ENCODE measurements at places on chromosomes 13 and 19. TPM values are rescaled to one million over a fixed set of nuclear protein-coding genes. Genes with fewer than 3 reads are reported as not detected.

C19orf73 gene
- 0.48 TPM for total RNA-seq

FAM216B gene
- total RNA-seq: not detected

FUT1 gene
- 6.5 TPM for total RNA-seq

ATXN8OS gene
- total RNA-seq: not detected

IZUMO2 gene
- total RNA-seq: not detected

MAP1S gene
- 54.5 TPM for total RNA-seq

TMEM150B gene
- not detected for total RNA-seq

ZNF543 gene
- total RNA-seq: 10.1 TPM

PINLYP gene
- total RNA-seq: 0.98 TPM

CALM3 gene
- total RNA-seq: 271 TPM

ZNF536 gene
- total RNA-seq: not detected

MCEMP1 gene
- total RNA-seq: not detected

C3 gene
- total RNA-seq: 0.57 TPM

ZNF738 gene
- 7.5 TPM for total RNA-seq

LRRC63 gene
- total RNA-seq: 0.10 TPM

EFNB2 gene
- total RNA-seq: 121 TPM

HRC gene
- total RNA-seq: not detected

SLC46A3 gene
- total RNA-seq: 3.3 TPM

QPCTL gene
- total RNA-seq: 20.8 TPM

SIGLEC8 gene
- not detected for total RNA-seq

IRGC gene
- not detected for total RNA-seq

RNF225 gene
- total RNA-seq: 0.67 TPM

MIDN gene
- 24.8 TPM for total RNA-seq

RFX1 gene
- total RNA-seq: 3.6 TPM

NCR1 gene
- total RNA-seq: not detected

DMRTC2 gene
- total RNA-seq: not detected

PPP2R1A gene
- total RNA-seq: 237 TPM

All from vein endothelial cell (primary cell).